ENCODE measurements at places on chromosomes 12 and 14.

GRCh38 chr12:93882763-93883162 lies 205.6 kb downstream of the CRADD start:
- DNase-seq = no peak

- DNase-seq = no peak
Measured at GRCh38 chr12:68011882-68012207, 22.6 kb downstream of the IFNG-AS1 start.

DNA sequence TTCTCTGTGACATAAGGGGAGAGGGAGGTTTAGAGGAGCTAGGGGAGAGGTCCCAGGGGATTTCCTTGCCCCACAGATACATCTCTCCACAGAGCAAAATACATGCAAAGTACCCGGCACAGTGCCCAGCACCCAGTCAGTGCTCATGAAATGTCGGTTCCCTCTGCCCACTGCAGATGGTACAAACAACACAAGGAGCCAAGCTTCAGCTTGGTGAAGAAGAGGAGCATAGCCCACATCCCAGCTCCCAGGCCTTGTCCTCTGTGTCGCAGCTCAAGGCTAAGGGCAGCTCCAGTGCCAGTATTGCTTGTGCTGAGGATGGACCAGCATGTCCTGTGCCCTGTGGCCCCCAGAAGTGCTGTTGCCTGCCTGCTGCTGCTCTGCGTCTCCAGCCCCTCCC lies 35.0 kb upstream of the FKBP4 start:
- no peak for DNase-seq

- DNase-seq = no peak
Measured at GRCh38 chr14:62691647-62692489, 353.4 kb downstream of the KCNH5 start.

DNA sequence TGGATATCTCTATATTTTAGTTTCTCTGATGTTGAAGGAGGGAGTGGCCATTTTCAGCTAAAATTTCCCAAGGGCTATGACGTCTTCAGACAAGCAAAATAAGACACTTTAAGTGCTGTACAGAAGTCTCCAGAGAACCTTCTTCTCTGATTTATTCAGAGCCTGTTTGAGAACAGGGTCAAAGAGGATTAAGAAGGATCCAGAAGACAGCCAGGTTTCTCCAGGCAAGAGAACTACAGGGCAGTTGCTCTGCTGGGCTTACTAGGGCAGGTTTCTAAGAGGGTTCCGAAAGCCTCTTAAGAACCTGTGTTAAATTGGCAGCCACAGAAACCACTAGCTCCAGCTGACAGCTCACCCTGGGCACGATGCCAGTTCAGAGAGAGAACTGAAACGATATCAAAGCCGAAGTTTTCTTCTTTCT lies 1.2 kb downstream of the MGP start:
- peak; percentile 93 for DNase-seq

- no peak for DNase-seq
Measured at GRCh38 chr14:99758121-99758821, 34.9 kb upstream of the EML1 start.

DNA sequence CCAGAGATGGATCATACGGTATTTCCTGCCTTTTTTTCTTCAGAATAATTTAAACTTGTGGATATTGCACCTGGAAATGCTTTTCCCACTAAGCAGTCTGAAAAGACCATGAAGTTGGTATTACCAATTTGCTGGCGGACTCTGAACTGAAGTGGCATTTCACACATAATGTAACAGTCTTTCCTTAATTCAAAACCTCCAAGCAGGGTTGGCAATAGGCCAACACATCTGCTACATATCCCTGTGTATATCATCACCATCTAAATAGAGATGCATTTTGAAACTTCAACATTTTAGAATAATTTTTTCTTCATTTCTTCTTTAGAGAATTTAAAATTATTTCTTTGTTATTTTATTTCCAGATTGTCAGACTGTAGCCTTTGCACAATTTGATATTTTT lies 100.5 kb downstream of the TSPAN8 start:
- no peak for DNase-seq

GRCh38 chr14:92254786-92255185 lies 68.2 kb upstream of the SLC24A4 start:
- no peak for DNase-seq

DNA sequence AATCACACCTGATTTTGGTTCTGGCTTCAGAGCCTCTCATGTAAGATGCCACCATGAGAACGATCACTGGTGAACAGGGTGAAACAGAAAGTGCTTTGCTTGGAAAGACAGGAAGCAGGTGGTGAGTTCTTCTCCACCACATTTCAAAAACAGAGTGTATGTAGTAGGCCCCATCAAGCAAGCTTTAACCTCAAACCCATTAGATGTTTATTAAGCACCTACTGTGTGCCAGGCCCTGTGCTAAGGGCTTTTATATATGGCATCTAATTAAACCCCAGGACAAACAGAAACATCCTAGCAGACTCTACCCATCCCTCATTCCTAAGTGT lies 47.8 kb upstream of the MED13L start:
- DNase-seq = peak; percentile 84

DNA sequence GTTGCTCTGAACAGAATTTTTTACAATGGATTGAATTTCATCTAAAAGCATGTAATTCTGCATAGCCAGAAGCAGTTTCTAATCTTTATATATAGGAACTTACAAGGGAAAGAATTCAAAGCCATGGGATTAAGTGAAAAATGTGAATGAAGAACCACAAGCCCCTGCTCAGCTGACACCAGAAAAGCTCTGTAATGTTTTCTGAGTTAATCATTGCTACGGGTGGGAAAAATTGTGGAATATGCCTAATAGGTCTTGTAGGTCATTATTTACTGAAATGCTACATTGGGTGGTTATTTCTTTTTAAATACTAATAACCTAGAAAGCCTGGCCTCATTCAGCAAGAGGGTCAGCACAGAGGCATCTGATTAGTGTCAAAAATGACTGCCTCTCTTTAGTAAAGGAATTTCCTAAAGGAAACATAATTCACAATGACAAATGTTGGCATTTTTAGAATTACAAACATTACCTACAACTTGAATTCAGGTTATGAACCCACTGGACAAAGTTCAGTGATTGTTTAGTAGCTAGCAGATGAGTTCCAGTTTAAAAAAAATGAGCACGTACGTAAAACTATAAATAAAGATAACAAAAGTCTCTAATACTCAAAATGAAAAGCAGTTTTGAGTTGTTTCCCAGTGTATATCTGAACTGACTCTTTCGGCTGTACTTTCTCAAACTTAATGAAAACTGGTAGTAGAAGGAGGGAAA lies 75.3 kb downstream of the BMP4 start:
- DNase-seq = no peak

DNA sequence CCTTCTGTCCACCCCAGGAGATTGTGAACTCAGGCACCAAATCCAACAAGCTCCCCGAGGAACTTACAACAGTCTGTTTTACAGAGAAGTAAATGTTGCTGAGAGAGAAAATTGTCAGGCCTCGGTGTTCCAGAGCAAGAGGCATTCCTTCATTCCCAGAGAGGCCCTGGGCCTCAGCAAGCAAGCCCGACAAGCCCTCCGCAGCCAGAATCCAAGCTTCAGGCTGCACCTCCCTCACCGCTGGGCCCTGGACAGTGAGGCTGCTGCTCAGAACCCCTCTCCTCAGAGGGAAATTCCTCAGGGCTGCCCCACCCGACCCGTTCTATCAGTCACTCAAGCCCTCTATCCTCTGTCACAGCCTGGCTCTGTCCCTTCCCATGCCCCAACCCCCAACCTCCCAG lies 56.4 kb downstream of the ZFP36L1 start:
- no peak for DNase-seq

- no peak for DNase-seq
Measured at GRCh38 chr14:85695300-85695699, 165.4 kb downstream of the FLRT2 start.

DNA sequence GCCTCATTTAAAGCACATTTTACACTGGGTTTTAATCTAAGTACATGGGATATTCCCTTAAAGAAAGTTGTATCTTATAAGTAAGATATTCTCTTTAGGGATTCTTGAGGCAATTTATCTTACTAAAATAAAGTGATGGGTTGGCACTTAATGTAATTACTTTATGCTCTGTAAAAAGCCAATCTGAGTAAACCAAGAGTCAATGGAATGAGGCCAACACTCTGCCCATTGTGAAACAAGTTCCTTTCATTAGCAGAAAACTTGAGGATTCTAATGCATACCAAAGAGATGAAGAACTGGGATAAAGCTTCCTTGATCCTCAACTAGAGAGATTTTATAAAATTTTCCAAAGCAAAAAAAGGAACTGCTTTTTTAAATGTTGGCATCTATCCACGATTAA lies 121.2 kb downstream of the METTL25 start:
- no peak for DNase-seq

GRCh38 chr12:92600052-92600451 lies 102.7 kb upstream of the PLEKHG7 start:
- DNase-seq = no peak

- DNase-seq = no peak
Measured at GRCh38 chr14:72457641-72458040, 436.3 kb downstream of the DPF3 start.

DNA sequence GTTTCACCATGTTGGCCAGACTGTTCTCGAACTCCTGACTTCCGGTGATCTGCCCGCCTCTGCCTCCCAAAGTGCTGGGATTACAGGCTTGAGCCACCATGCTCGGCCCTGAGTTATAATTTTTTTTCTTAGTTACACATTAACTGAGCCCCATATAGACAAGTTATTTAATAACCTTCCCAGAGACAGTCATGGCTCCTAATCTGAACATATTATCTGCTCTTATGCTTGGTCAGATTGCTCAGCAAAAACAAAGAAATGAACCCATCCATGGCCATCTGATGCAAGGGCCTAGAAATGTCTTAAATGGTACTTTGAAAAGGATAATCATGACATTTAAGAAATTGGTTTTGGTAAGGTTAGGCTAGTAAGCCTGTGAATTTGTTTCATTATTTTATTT lies 13.0 kb downstream of the SAMD15 start:
- DNase-seq = no peak

GRCh38 chr12:51188359-51189051 lies 15.6 kb upstream of the TFCP2 start:
- DNase-seq = no peak

DNA sequence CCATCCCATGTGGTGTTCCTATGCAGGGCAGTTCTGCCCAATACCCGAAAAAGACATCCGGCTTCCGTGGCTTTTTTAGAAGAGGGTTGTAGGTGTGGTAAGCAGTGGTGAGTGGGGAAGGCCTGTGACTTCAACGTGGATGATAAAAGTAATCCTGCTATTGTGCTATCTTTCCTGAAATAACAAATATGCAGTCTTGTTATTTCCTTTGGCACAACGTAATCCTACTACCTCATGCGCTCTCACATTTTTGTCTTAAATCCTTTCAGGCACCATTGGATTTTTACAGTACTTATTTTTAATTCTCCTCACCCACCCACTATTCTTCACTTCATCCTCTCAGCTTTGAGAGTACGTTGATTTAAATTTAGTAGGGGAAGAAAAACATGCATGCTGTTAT lies 96.8 kb downstream of the IPO8 start:
- no peak for DNase-seq

- no peak for DNase-seq
Measured at GRCh38 chr12:26204612-26205289, 9.4 kb downstream of the SSPN start.

DNA sequence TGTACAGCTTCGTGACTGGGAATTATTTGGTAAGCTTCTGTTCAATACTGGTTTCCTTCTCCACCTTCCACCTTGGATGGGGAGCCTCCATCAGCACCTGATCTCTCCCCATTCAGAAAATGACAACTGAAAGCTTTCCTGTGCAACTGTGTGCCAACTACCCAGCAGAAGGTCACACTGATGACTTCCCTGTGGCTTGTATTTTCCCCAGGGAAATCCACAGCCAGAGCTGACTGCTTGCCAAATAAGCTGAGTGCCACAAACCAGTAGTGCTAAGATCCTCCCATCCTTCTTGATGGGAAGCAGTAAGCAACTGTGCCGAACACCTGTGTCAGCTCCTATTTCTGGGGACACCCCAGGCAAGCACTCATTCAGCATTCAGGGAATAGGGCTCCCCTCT lies 257.2 kb upstream of the SOX5 start:
- no peak for DNase-seq

DNA sequence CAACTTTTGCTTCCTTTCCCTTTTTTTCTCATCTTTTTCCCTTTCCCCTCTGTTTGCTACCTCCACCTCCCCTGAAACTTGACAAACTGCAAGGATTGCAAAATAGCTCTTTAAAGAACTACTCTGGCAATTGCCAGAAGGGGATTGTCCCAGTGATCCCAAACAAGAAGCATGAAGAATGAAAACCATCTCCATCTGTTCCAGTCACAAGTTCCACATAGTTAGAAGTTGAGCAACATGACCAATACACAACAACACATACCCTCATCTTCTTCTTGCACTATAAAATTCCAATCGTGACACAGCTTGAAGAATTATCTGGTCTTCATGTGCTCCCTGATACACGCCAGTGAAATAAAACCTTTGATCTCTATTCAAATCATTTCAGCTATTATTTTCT lies 93.7 kb upstream of the USP15 start:
- no peak for DNase-seq

DNA sequence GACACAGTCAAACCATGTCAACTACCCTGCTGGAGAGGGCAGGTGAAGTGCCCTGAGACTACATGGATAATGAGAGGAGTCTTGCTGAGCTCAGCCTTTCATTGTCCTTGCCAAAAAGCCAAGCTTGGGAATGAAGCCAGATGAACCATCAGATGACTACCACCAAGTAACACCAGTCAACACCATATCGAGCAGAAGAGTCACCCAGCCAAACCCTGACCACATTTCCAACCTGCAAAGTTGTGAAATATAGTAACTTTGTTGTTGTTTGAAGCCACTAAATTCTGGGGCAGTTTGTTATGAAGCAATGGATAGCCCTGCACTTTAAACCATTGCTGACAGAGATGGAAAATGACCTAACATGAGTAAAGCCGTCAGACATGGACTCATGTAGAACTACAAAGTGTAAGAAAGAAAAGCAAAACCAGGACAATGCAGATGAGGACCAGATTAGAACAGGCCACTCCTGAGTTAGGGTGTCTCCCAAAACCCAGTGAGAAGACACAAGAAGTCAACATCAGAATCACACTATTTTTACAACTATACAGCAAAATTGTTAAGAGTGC lies 12.5 kb upstream of the CRADD start:
- peak; percentile 13 for DNase-seq

GRCh38 chr12:123998991-123999359 lies 26.0 kb downstream of the ZNF664 start:
- no peak for DNase-seq

DNA sequence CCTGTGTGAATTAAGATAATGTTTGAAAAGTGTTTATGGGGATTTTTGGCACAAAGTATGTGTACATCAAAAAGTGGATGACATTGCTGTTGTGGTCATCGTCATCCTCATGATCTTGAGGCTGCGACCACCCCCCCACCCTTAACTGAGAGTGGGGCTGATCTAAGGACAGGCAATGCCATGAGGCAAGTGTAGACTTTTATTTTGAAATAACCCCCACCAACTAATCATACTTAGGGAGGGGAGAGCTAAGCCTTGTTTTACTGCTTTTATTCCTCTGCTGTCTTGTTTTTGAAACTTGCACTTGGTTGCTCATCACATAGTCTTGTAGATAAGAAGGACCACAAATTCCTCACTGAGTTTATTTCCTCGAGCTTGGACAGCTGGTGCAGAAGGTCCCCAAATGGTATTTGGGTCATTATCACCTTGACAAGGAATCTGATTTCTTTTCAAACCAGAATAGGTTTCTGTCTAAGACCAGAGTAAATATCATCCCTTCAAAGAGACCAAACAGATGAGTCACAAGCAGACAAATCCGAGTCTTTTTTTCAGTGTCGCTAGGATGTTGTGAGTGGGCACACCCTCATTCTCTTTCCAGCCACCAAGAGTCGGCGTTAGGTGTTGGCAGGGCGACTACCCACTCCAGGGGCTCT lies 23.9 kb upstream of the SMOC1 start:
- DNase-seq = no peak

- no peak for DNase-seq
Measured at GRCh38 chr14:22526218-22526617, 62.8 kb downstream of the DAD1 start.
